ENCODE measurements at places on chromosomes 12 and 14.

GRCh38 chr12:132426349-132427173 is 63.4 kb upstream of the FBRSL1 start:
- no peak for DNase-seq

GRCh38 chr14:91292491-91292890 is 48.0 kb upstream of the GPR68 start:
- DNase-seq = no peak

DNA sequence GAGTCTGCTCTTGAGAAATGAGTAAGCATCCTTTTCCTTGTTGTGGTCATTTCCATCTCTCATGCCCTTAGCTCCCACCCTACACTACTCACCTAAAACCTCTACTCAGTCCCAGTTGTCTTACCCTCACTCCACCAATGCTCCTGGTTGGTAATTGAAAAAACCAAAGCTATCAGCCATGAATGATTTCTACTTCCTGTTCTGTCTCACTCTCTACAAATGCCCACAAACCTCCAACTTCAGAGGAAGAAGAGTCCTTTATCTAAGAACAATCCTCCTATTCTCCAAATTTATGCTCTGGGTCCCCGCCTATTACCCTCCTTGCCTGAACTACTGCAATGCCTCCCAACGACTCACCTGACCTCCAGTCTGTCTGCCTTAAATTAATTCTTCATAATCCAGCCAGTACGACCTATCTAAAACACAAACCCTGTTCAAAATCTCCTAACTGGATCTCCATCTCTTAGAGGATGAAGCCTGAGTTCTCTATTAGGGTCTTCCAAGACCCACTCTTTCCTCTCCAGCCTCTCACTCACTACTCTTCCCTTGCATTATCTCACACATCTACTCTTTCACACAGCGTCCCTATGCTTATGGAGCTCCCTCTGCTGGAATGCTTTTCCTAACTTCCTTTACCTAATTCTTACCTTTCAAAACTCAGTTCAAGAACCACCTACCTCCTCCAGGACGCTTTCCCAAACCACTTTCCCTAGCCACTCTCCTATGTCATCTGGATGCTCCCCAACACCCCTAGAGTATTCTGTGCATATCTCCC is 2.2 kb downstream of the DHRS1 start:
- peak; percentile 7 for DNase-seq

DNA sequence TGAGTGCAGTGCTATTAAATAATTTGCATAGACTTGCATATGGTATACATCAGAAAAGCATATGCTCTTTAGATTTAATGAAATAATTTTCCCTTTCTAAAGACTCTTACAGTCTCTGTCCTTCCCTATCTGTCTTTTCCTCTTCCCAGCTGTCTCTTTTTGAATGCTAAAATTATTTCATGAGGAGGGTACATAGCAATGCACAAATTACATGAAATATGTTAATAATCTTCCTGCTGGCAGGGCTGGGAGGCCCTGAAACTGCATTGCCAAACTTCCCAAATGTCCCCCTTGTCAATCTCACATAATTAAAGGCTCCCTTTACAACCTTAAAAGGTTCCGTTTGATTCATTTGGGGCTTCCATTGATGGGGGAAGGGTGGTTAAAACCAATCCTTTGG is 22.2 kb downstream of the LLPH start:
- no peak for DNase-seq

GRCh38 chr14:67480011-67480410 is 8.5 kb downstream of the TMEM229B start:
- DNase-seq = peak; percentile 40

DNA sequence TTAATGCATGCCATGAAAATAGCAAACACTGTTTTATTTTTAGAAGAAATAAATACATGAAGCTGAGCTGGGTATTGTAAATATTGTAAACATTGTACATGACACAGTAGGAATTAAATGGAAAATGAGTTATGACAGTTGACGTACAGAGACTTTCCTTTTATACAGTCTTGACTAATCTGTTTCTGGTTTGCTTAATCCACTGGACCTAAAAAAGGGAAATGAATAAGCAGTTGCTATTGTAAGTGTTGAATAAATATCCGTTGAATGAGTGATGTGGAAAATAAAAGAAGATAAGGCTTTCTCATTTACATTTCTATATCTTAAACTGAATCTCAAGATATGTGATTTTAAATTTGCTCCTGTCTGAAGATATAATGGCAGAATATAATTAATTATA is 15.0 kb downstream of the PMCH start:
- no peak for DNase-seq

- no peak for DNase-seq
These were observed 21.1 kb downstream of the NUBPL start for GRCh38 chr14:31582286-31582691.

DNA sequence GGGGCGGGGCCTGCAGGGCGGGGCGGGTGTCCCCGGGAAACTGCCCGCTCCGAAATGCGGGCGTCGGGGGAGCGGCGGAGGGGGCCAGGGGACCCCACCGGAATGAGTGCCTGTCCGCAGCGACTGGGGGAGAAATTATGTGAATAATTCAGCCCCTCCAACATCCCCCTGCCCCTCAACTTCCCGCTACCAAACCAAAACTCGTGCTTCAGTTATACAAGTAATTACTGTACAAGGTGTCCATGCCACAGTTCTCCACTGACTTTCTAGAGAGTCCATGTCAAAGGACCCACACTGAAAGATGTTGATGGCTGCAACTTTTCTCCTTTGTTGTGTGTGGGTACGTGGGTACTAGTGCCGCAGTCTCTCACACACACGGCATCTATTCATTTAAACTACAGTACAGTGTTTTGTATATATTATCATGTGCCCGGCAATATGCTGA is 414 bp upstream of the CDK17 start:
- peak; percentile 22 for DNase-seq

- no peak for DNase-seq
These were observed 133.5 kb downstream of the BICD1 start for GRCh38 chr12:32240162-32240561.

- DNase-seq = peak; percentile 76
These were observed 838 bp upstream of the ERBB3 start for GRCh38 chr12:56078931-56079722.

- DNase-seq = peak; percentile 78
These were observed 947 bp downstream of the GAS2L3 start for GRCh38 chr12:100574187-100575074.

DNA sequence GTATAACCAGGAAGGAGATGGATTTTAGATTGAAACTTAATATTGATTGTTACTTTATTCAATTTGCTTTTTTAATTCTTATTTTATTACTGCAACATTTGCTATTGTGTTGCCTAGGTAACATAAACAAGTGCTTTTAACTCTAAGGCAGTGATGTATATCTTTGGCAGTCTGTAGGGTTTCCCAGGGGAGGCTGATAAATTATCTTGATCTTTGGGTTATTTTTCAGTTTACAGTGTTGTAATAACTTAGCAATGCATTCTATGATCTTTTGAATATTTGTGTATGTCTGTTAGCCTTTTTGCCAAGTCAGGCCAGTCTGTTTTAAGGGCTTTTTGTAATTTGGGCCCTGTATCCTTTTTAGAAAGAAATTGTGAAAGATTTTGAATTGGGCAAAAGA is 7.8 kb upstream of the DTD2 start:
- no peak for DNase-seq

DNA sequence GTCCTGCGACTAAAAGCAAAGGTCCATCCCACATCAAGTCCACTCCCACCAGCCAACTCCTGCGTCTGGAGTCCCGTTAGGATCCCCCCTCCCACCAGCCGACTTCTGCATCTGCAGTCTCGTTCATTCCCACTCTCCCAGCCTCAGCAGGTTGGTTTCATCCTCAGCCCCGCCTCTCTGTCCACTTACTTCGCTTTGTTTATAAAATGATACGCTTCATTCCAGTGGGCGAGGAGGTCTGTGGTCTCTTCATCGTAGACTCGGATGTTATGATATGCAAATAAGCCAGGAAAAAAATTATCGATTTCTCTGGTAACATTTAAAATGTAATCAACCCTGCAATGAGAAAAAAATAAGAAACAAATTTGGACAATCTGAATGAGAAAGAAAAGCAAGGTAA is 56.8 kb downstream of the SSH1 start:
- DNase-seq = no peak

- DNase-seq = no peak
These were observed 6.1 kb upstream of the BDKRB2 start for GRCh38 chr14:96198430-96199130.

GRCh38 chr12:110998165-110998564 is 77.8 kb upstream of the MYL2 start:
- DNase-seq = no peak

DNA sequence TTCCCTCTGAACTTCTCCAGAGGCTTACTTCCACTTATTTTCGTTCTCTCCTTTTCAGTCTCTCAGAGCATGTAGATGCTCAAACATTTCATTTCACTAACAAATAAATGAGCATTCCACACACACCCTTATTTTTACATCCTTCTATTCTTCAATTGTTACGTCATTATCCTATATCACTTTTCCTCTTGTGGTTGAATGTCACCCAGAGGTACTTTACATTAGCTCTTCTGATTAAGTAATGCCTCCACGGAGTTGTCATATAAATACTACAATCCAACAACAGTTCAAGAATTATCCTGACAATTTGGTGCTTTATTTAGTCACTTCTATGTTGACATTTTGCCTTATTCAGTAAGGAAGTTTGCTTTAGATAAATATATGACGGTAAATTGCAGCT is 18.4 kb downstream of the FAR2 start:
- DNase-seq = no peak

GRCh38 chr12:94223842-94224241 is 75.5 kb downstream of the PLXNC1 start:
- DNase-seq = no peak

GRCh38 chr14:97273540-97273939 is 476.4 kb downstream of the VRK1 start:
- no peak for DNase-seq

- no peak for DNase-seq
These were observed 479.1 kb downstream of the MED13L start for GRCh38 chr12:115798309-115798917.

GRCh38 chr12:69553628-69554248 is 31.5 kb upstream of the CCT2 start:
- DNase-seq = no peak

DNA sequence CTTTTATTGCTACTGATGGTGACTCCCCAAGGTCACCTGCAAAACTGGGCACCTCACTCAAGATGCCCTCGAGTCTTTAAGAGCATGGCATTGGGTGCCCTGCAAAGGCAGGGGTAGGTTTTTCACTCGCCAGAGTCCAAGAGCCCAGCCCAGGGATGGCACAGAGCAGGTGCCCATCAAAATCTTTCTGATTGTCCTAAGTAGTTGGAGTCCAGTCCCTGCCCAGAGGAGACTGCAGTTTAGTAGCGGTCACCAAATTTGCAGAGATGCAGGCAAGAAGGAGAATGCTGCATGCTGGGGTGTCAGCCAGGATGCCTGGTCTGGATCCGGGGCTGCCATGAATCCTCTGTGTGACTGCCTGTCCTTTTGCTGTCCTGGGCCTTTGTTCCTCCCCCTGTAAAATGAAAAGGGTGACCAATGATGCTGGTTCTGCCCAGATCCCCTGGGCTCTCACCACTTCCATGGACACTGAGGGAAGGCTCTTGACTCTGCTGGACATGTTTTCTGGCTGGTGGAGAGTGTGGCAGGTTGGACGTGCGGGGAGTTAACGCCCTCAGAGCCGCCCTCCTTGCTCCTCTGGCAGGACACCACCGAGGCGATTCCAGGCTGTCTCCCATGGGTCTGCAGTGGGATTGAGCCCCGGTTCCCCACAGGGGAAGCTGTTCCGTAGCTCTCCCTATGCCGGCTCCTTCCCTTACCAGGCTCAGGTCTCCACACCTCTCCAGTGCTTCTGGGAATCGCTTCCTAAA is 41.3 kb downstream of the DLK1 start:
- no peak for DNase-seq

GRCh38 chr14:24847568-24848095 is 202.3 kb downstream of the STXBP6 start:
- no peak for DNase-seq

- DNase-seq = no peak
These were observed 17.2 kb downstream of the DERA start for GRCh38 chr12:15928346-15928745.

DNA sequence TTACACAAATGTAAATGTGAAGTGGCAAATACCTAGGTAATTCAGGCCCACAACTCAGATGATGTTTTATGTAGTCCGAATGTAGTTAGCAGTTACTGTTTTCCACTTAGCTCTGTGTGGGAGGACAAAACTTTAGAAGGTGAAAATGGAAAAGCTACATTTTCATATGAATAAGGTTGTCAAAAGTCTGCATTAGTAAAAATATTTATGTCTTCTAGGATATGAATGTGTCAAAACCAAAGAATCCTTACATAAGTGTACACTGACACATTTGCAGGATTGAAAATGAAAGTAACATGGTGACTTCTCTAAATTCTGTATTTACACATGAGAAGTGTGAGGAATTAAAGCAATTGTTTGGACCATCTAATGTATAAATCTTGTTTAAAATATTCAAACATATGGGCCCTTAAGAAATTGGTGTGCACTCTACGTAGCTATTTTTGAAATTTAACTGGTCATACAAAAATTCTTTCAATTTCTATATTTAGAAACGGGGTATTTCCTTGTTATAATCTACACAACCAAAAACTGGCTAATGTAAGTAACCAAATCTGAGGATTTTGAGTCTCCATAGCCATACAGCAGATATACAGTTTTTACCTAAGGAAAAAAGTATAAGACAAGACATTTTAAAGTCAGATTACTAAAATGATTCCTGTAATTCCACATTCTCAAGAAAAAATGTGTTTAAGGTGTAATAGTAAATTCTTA is 5.4 kb downstream of the CDKN1B start:
- peak; percentile 77 for DNase-seq

DNA sequence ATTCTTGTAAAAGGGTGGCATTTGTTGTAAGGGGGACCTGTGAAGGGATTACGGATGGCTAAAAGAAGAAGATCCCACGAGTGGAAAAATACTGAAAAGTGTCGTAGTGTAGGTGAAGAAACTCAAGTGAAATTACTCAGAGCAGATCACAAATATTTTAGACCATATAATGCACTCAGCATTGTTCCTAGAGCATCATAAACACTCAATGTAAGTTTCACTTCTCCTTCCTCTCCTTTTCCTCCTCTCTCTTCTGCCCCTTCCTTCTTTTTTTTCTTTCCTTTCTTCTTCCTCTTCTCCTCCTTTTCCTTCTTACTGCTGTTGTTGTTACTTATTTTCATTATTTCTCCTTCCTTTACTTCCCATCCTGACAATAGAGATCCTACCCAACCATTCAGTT is 445.6 kb downstream of the ADAMTS20 start:
- DNase-seq = no peak

GRCh38 chr14:65940056-65940735 is 527.7 kb downstream of the FUT8 start:
- DNase-seq = no peak

DNA sequence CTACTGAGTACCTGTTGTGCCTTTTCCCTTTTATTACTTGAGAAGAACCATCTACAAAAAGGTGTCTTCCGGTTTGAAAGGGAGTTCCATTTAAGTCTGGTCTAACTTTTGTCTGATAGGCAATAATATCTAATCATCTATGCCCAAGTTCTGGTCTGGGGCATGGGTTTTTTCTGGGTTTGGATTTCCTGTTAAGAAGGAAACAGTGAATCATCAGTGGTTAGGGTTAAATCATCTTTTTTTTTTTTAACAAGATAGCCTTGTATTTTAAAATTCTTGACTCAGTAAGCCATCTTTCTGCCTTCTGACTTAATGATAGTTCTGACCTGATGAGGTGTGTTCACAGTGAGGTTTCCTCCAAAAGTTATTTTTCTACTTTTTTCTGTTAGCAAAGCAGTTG is 29.3 kb upstream of the CPNE8 start:
- no peak for DNase-seq

- peak; percentile 87 for DNase-seq
These were observed 335.3 kb downstream of the NPAS3 start for GRCh38 chr14:33273978-33274377.

Data from NCI-H526 treated with DMSO at 0.1 percent for 48 hours (cell line).